Hepatocyte (in vitro differentiated cells): ENCODE measurements at places on chromosomes 7 and 10. TPM values are rescaled to one million over a fixed set of nuclear protein-coding genes. Genes with fewer than 3 reads are reported as not detected.

DNA sequence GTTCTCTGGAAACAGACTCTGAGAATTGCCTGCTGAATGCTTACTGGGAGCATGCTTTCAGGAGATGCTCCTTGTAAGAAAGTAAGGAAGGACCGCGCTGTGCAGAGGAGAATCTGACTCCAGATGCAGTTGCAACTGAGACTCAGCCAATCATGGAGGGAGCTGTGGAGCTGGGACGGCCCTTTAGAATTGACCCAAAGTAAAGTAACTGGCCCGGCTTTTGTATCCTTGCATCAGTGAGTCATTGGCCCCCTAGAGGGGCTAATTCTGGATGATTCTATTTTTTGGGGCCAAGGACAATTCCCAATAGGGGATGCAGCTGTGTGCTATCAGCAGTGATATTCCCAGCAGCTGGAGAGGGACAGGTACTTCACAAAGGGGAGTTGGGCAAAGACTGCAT lies 170.4 kb downstream of the PTEN start:
- DNase-seq: no peak

GRCh38 chr7:29924006-29924405 lies 65.6 kb downstream of the SCRN1 start:
- DNase-seq: no peak

- DNase-seq: peak; percentile 26
Observed at GRCh38 chr10:102492983-102493382, 9.5 kb downstream of the ACTR1A start.

- peak; percentile 64 for DNase-seq
Observed at GRCh38 chr7:151251328-151251688, 2.8 kb upstream of the SMARCD3 start.

DNA sequence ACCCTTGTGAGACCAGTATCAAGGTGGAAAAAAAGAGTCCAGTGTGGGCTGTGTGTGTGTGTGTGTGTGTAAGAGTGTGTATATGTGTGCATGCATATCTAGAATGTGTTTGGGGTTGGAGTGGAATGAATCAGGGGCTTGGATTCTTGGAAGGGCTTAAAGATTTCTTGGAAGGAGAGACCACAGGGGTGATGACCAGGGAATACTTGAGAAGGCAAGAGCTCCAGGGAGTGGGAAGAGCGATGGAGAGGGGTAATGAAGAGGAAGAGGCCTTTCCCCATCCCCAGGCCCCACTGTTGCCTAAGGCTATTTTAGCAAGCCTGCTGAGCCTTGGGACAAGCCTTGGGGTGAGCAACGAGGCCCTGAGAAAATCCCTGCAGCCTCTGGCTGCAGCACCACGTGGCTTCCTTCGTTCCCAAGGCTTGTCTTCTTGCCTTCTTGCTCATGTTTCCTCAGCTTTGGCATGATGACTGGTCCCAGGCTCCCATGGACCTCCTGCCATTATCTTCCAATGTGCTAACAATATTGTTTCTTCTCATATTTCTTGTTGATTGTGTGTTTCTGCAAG lies 663.4 kb downstream of the INHBA start:
- no peak for DNase-seq

DNA sequence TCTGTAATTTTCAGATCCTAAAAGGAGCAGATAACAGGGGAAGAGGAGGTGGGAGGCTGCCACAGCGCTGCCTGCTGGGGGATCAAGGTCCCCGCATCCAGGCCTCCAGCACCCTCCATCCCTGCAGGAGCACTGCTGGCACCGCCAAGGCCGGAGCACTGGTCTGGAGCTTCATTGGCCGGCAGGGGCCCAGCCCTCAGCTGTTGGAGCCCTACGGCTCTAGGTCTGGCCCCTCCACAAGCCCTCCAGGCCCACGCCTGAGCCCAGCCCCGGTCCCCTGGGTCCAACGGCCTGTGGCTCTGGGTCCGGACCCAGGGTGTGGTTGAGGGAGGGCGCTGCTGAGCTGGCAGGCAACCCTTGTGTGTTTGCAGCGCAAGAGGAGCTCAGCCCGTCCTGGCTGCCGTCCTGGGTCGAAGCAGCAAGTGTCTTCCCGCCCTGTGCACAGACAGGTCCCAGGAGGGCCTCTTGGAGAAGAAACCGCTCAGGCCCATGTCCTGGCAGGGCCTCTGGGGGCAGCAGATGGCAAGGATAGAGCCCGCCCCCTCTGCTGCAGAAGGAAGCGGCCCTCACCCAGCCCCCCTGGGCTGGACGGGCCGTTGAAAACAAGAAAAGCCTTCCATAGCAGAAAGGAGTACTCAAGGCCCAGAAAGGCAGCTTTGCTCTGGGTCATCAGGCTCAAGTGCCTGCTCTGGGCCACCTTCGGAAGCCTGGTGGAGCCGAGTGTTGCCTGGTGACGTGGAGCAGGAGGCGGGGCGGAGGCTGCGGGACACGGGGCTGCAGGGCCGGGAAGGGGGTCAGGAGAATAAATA lies 54.3 kb upstream of the TNRC18 start:
- DNase-seq: peak; percentile 46

DNA sequence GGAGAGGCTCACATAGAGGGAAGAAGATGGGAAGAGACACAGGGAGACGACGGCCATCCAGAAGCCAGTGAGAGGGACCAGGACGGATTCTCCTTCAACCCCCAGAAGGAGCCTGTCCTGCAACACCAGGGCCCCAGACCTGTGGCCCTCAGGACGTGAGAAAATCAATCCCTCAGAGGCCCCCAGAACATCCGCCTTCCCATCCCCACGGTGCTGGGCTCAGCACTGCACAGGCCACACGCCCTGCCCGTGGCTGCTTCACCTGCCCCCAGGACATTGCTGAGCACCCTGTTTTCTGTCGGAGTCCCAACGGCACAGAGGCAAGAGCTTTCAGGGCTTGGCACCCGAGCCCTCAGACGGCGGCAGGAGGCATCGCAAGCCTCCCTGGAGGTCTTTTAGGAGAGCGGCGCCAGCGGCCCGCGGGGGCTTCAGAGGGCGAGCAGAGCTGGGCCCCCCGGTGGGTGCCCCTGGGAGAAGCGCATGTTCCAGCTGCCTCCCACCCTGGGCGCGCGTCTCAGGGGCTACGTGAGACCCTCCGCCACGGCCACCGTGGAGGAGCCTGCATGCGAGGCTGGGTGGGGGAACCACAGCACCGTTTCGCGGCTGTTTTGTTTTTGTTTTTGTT lies 42.8 kb downstream of the PDGFA start:
- DNase-seq: no peak

DNA sequence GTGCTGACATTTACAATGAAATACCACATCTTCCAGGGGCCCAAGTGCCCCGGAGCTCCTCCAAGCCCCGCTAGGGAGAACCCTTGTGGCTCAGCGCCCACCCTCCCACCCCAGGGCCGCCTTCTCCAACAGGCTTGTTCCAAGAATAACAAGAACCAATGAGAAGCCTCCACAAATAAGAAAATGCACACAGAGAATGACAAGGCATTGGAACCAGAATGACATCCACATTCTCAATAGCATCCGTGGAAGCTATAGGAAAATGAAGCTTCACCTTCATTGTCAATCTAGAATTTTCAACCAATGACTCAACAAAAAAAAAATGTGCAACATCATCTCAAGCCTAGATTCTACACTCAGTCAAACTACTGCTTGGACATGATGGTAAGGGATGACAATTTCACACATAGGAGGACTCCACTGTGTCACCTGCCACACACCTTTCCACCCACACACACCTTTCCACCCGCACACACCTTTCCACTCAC lies 50.4 kb upstream of the PPP2R2D start:
- no peak for DNase-seq

GRCh38 chr7:47940088-47941013 lies 7.9 kb downstream of the PKD1L1 start:
- DNase-seq: peak; percentile 47

DNA sequence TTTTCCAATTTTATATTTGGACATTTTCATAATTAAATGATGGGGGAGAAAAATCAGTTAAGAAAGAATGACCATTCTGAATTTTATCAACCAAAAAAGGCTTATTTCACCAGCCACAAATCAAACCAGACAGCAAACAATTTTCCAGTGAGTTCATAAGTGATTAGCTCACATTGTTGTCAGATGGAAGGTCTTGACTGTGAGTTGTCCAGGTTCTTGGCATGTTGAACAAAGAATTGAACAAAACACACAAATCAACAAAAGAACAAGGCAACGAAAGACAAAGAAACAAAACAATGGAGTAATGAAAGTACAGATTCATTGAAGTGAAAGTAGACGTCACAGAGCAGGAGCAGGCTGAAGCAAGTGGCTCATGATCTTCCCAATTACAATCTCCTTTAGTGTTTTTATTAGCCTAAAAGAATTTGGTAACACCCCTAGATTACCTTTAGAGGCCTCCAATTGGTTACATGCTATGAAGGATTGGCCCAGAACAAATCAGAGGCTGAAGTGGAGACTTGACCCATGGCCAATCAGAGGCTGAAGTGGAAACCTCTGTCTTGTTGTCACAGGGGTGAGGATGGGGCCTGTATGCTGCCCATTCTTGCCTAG lies 248.7 kb downstream of the NEBL start:
- no peak for DNase-seq

DNA sequence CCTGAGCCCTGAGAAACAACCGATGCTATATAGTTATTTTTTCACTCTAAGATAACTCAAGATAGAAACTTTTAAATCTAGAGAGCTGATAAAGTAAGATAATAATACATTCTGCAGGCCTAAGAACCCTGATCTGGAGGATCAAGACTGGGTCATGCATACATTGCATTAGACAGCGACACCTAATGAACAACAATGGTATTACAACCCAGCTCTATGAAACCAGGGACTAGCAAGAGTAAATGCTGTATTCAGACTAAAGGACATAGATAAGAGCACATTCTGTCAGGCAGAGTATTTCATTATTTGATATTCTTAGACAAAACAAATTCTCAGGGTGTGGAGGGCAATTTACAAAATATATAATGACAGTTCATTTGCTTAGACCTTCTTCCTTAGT lies 148.6 kb downstream of the GRK5 start:
- no peak for DNase-seq

- DNase-seq: no peak
Observed at GRCh38 chr10:95605163-95605562, 44.0 kb upstream of the SORBS1 start.

- DNase-seq: no peak
Observed at GRCh38 chr10:102801978-102802377, 35.2 kb downstream of the CYP17A1 start.

GRCh38 chr10:133180192-133180964 lies 20.4 kb downstream of the KNDC1 start:
- DNase-seq: no peak

GRCh38 chr10:5829267-5829666 lies 16.0 kb upstream of the GDI2 start:
- no peak for DNase-seq

GRCh38 chr7:83643012-83643411 lies 5.9 kb downstream of the SEMA3E start:
- DNase-seq: no peak

- no peak for DNase-seq
Observed at GRCh38 chr7:35366167-35367155, 112.6 kb upstream of the TBX20 start.

DNA sequence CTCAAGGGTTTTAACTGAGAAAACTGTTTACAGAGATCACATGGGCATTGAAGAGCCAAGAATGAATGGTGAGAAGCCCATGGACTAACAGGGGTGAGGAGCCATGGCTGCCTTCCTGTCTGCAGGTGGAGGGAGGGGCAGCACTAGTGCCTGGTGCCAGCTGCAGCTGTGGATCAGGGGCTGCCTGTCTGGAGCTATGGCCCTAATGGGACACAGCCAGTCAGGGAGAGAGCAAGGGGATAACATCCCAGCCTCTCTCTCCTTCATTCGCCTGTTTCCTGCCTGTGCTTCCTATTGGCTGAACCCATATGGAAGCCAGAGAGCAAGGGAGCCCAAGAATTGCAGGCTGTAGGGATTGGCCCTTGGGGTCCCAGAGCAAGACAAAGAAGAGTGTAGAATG lies 125.8 kb upstream of the GAD2 start:
- no peak for DNase-seq

GRCh38 chr7:116423499-116423898 lies 76.0 kb upstream of the CAV2 start:
- DNase-seq: no peak

GRCh38 chr10:84196941-84197340 lies 2.6 kb downstream of the CDHR1 start:
- DNase-seq: no peak

DNA sequence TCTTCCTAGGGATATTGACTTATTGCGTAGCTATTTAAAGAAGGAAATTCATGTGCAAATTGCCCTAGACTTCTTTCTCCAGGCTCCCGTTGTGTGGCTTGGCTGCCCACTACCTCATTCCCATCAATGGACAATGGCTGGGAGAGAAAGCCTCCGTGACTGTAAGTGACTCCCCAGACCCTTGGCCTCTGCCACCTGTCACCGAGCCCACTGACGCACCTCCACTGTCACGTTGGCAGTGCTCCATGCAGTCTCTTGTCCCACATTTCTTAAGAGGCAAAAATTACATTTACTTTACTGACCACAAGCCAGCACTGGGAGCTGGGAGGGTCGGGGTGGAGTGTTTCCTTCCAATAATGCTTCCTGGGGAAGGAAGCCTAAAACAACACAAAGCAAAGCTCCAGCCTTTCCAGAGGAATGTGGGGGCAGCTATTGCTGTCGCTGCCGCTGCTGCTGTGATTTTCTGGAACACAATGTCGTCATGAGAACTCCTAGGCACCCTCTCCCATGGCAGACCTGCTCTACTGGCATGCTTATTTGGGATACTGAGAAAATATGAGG lies 89.7 kb upstream of the STEAP1B start:
- DNase-seq: no peak

- no peak for DNase-seq
Observed at GRCh38 chr7:130383187-130383980, 3.1 kb downstream of the CPA1 start.

DNA sequence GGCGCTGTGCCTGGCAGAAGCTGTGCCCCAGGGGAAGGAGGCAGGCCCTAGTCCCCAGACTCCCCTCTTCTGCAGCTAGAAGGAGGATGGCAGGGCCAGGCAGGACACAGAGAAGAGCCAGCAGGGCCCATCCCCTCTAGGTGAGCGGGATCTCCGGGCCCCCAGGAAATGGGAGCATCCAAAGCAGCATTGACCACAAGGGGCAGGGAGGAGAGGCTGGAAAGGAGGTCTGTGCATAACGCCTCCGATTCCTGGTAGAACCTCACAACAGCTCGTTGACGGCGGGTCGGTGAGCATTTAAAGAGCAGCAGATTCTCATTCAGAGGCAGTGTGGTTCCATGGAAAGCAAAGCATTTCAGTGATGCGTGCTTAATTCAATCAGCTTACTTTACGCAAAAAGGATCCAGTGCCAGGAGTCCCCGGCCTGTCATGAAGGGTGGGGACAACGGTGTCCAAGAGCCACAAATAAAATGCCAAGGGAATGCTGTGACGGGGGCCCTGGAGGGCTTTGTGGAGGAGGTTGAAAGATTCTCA lies 41.0 kb downstream of the CLRN3 start:
- DNase-seq: no peak

LIPJ gene
- 0.17 TPM in 1 of 2 replicates, not detected in the other for total RNA-seq

FAM25G gene
- total RNA-seq: not detected in 2 replicates

CPA5 gene
- not detected in 2 replicates for total RNA-seq

GRID1 gene
- total RNA-seq: 0.24 and 0.37 TPM in 2 replicates

CDK5 gene
- 15.2 and 17.4 TPM in 2 replicates for total RNA-seq

ZMIZ2 gene
- 6.2 and 10.5 TPM in 2 replicates for total RNA-seq

OR2A42 gene
- 0.10 TPM in 1 of 2 replicates, not detected in the other for total RNA-seq

KLF6 gene
- total RNA-seq: 157 and 187 TPM in 2 replicates
